ENCODE measurements at places on chromosomes 1 and 21.
A peak's percentile ranks its signal among the peaks of the same experiment; 100 is the strongest.

DNA sequence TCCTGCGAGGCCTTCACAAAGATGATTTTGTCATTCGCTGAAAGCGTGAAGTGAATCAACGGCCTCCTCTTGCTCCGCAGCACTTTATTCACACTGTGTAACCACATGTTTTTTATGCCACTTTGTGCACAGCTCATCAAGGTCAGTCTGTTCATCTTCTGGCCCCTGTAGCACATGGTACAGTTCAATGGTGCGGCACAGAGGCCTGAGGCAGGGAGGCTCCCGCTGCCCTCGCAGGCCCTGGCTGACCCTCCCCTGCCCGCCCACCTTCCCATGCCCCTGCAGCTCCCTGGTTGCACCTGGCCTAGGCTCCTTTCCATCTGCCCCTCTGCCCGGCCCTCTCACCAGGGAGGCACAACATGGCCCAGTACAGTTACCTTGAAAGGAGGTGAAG, 87.5 kb downstream of the CD247 start:
- DNase-seq: no peak

DNA sequence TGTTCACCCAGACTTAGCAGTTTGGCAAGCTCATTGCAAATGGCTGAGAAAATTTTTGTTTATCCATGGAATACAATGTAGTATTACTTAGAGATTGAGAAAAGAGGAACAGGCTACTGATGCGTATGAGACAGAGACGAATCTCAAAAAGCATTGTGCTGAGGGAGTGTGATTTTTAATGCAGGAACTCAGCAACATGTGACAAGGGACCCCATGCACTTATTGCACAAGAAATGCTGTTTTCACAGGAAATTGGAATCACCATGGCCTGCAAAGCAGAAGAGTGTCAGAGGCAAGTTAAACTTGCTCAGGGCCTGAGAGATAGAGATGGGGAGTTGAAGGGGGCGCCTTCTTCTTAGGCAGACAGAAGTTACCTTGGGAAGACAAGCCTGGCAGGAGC, 32.6 kb upstream of the TLR5 start:
- no peak for DNase-seq

GRCh38 chr1:181551754-181552153, 68.4 kb downstream of the CACNA1E start:
- no peak for DNase-seq

- DNase-seq: no peak
Observed at GRCh38 chr1:170481000-170481399, 51.0 kb upstream of the GORAB start.

- DNase-seq: no peak
Observed at GRCh38 chr21:15617964-15618363, 111.8 kb upstream of the USP25 start.

- no peak for DNase-seq
Observed at GRCh38 chr1:115465802-115466363, 127.8 kb upstream of the NGF start.

DNA sequence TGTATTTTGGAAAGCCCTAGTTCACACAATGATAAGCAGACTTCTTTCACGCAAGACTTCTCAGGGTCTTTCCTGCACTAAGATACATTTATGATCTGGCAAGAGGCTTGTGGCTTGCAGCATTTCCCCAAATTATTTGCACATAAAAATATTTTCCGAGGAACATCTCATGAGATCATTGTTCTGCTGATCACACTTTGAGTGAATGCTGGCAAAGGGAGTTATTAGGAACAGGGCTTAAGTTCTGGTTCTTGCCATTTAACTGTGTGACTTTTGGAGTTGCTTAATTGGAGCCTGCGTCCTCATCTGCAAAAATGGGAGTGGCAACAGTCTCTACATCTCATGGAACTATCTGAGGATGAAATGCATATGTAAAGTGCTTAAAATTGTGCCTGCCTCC, 50.2 kb downstream of the GADD45A start:
- no peak for DNase-seq

- no peak for DNase-seq
Observed at GRCh38 chr1:218447010-218447689, 102.0 kb downstream of the TGFB2 start.

- no peak for DNase-seq
Observed at GRCh38 chr1:171468120-171468750, 17.1 kb upstream of the PRRC2C start.

GRCh38 chr1:196877964-196878363, 9.9 kb upstream of the CFHR4 start:
- DNase-seq: no peak

GRCh38 chr1:161020509-161021164, at the start of gene F11R:
Gene F11R, minus strand, starts transcription at chr1:161021152. Its CDS starts 79 bp downstream, at chr1:161021073.
- DNase-seq: peak; percentile 46

DNA sequence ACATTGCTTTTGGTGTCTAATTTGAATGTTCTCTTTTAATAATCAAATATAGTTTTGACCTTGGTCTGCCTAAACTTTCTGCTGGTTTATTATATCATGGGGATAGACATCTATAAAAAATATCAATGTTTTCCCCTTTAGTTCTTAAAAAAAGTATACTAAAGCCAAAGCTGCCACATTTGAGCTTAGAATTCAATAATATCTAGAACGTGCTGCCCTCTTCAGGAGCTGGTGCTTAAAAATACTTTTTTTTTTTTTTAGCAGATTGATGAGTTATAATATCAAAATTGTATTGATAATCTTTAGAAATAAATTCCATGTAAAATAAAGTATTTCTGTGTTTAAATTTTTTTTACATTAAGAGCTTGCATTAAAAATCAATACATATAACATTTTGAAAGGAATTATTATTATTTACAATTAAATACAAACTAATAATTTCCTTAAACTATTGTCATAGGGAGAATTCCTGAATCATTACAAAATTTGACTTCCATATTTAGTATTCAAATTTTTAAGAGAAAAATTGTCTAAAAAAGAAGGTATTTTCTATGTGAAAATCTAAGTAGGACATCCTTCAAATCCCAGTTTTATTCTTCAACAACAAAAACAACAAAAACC, 40.1 kb upstream of the ADGRL2 start:
- DNase-seq: no peak

GRCh38 chr1:10475510-10475909, 760 bp downstream of the PEX14 start:
- DNase-seq: no peak

GRCh38 chr1:100266741-100267140, 725 bp downstream of the RTCA start:
- DNase-seq: peak; percentile 37

- DNase-seq: no peak
Observed at GRCh38 chr21:44521301-44521927, 18.6 kb downstream of the KRTAP10-1 start.

- DNase-seq: no peak
Observed at GRCh38 chr1:182580736-182581135, 8.3 kb downstream of the RNASEL start.

- DNase-seq: no peak
Observed at GRCh38 chr1:117013309-117013858, 11.8 kb downstream of the CD101 start.

DNA sequence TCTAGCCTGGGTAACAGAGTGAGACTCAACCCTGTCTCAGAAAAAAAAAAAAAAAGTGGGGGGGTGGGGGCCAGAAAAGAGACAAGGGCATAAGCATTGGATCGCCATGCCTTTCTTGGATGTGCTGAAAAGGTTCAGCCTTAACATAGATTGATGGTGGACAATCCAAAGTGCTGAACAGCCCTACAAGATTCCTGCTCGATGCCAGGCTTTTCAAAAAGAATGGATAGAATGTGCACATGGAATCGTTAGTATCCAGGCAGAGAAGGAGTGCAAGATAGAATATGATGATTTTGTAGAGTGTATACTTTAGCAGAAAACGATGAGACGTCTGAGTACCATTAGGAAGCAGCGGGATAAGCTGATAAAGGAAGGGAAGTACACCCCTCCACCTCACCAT, 10.9 kb upstream of the COA7 start:
- DNase-seq: no peak

DNA sequence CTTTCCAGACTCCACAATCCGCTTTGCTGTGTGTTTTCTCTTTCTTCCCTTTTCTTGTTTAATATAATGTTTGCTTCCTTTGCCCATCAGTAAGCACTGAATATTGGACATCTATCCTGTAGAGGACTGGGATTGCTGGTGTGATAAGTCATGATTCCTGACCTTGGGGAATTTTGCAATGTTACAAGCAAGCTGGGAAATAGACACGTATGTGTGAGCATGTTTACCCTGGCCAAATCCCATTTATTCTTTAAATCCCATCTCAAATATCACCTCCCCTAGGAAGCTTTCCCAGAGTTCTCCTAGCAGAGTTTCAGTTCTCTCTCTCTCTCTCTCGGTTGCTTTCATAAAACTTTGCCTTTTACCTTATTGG, 155.3 kb downstream of the ROR1 start:
- DNase-seq: no peak

DNA sequence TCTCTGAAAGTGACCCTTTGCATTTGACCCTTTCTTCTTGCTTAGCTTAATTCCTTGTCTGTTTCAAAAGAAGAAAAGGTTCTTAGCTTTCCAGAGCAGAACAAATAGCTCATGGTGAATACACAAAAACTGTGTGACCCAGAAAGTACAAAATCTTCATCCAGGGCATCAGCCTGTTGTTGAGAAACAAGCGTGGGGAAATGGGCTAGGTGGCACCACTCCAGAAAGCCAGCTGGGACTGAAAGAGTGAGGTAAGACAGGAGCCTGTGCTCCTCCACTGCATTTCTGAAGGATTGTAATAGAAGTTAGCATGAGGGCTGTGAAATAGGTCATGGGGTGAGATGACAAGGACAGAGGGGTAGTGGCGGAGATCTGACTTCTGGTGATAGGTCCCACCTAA, 45.8 kb downstream of the CYP2J2 start:
- no peak for DNase-seq

DNA sequence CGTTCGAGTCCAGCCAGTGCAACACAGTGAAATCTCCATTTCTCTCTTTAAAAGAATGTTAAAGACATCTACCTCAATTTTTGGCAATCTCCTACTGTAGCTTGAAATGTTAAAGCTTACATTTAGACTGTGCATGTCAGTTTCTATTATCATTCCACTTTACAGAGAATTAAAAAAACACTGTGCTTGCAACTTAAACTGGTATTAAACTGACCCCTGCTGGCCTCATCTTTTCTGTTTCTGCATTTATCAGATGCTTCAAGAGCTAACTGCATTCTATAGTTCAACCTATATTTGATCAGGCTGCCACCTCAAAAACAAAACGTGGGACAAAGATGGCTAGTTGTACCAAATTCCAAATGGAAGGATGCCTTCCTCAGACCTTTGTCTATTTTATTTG, 226.5 kb downstream of the SMYD3 start:
- DNase-seq: no peak

DNA sequence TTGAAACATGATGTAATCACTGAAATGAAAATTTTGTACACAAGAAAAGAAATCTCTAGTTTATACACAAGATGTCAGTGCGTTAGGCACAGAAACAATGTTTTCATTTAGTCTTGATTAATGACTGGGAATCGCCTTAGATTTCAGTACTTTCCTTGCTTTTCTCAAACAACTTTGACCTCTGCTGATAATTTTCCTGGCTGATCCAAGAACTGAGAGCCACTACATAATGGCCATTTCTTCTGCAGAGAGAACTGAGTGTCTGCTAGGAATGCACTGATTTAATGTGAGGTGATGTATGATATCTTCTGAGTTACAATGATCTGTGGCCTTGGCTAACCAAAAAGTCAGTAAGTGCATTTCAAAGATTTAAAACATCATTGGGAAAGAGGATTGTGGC, 308.1 kb downstream of the CTH start:
- no peak for DNase-seq

DNA sequence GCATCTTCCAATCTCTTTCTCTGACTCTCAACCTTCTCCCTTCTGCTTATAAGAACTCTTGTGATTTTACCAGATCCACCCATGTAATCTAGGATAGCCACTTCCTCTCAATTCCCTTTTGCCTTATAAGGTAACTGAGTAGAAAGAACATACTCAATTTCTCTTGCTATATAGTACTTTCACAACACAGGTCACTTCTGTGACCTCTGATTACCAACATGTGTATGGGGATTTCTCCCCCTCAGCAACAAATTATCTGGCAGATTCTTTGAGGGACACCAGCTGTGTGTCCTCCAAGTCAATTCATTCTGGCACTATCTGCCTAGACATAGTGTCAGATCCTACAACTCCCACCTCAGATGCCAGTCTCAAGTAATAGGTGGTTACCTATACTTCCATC, 62.5 kb downstream of the IL23R start:
- no peak for DNase-seq

GRCh38 chr1:204950353-204951001, 79.8 kb downstream of the NFASC start:
- no peak for DNase-seq

DNA sequence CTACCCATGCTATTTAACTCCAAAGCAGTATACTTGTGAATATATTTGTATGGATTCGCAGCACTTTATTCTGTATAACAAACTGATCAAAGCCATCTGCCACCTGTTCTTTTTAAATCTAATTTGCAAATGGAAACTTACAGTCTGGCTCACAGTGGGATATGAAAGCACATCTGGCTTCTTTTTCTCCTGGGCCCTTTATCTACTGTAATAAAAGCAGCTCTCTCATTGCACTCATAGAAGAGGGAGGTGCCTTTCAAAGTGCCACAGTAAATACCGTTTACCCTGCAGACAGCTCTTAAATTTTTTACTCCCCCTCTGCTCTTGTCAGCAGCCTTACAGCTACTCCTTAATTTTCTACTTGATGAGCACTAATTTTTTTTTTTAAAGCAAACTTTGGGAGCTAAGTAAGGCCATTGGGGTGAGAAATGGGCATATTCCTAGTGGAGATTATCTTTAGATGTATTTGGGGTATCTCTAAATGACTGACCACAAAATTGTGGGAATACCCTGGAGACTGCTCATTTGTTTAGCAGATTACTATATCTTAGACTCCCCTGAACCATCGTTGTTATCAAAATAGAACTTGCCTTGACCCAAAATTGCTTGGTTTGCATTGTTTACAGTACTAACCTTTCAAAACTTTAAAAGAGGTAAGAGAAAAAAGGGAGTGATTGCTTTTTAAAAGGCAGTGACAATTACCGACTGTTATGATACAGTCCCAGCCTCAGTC, 110.1 kb downstream of the VPS13D start:
- no peak for DNase-seq

DNA sequence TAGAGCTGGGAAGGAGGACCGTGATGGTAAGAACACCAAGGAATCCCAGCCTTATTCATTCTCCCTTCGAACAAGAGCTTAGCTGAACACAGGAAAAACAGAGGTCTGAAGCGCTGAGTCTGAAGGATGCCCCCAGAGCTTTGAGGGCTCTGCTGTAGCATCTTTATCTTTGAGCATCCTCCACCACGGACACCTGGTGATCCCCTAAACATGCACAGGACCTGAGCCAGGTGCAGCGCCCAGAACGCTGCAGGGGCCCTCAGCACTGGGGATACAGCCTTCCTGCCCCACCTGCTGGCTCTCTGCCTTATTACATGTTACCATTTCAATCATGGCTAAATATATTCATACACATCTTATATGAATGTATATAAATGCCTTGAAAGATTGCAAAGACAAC, 7.7 kb upstream of the GPATCH4 start:
- peak; percentile 75 for DNase-seq

Measured in activated CD4-positive, alpha-beta T cell treated with anti-CD3 and anti-CD28 coated beads for 48 hours (primary cell).